Hypothalamus (tissue), 51 donors: ENCODE measurements at places on chromosomes 12 and 14.

DNA sequence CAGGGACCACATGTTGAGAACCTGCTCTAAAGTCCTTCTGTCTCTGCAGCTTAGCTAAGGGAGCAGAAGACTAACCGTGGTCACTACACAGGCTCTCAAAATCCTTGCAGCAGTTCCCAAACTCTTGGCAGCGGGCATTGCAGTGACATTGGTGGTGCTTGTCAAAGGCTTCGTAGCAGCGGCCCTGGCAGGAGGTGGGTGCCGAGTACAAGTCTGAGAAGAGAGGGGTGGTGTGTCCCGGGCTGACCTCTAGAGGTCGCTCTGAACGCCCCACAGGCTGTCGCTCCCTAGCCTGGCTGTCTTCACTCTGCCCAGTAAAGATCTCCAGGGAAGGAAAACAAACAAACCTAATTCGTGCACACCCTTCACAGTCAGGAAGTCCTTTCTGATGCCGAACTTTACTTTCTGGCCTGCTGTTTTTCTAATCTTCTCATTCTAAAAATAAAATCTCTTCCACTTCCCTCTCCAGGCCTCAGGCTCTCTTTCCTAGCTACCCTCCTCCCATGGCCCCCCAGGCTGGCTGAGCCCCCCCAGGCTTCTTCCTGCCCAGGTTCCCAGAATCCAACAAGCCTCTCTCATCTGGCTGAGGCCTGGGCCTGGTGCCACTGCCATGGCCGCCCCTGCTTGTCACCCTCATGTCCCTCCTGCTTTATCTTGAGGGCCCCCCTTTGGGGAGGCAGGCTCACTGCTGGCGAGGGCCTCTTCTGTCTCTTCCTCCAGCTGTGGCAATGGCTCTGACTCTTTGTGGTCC, 7.7 kb downstream of the ENDOU start:
- DNase-seq = peak; percentile 18

DNA sequence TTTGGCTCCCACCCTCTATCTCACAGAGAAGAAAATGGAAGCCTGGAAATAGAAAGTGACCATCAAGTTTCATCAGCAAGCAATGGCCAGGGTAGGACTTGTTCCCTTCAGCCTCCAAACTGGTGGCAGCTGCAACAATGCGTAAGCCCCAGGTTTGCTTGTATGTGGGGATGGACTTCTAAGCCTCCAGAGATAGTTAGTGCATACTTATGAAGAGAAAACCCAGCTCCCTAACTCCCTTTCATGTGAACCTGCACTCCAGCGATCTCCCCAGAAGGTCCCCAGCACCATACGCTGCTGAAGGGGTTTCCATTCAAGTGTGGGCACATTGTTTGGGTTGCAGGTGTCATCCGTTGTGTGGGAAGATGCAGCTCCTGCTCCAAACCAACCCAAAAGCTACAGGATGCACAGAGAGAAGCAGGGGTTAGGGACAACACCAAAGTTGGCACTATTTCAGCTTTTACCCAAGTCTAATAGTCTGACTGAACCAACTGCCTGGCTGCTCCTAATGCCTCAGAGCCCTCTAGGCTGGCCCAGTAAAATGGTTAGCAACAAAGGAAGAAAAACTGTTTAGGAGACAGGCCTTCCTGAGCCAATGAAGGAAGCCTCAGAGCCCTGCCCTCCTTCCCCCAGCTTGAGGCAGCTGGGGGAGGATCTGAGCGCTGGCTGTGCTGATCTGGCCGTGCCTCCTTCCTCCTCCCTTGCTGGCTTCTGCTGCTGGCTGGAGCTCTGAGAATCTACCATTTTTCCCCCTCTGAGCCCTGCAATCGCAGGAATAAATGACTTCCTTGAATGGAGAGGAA, 12.3 kb downstream of the ZFP36L1 start:
- no peak for DNase-seq

- DNase-seq = no peak
These were observed 858.2 kb downstream of the VRK1 start for GRCh38 chr14:97655169-97655948.

DNA sequence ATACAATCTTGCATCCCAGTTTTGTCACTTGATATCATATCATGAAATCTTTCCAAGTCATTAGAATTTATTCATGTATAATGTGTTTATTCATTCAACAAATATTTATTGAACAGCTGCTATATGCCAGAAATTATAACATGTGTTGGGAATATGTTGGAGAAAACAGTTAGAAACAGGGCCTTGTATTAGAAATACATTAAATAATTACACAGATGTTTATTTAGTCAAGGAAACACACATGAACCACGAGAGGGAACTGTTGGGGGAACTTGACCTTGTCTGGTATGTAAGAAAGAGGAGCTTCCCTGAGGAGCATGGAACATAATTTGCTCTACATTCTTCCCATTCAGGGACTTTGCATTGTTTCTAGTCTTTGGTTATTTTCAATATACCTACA, 191.7 kb upstream of the FRMD6 start:
- no peak for DNase-seq

DNA sequence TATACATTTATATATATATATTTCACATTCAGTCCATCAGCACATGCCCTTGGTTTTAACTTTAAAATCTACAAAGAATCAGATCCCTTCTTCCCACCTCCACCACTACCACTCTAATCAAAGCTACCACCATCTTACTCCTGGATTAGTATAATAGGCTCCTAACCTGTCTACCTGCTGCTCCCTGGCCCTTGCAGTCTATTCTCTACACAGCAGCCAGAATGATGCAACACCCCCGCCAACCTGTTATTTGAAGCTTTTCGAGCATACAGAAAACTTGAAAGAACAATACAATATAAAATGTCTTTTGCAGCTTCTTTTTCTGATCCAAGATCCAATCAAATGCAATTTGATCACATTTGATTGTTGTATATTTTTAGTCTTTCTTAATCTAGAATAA, 165.9 kb upstream of the HMGA2 start:
- DNase-seq = no peak

DNA sequence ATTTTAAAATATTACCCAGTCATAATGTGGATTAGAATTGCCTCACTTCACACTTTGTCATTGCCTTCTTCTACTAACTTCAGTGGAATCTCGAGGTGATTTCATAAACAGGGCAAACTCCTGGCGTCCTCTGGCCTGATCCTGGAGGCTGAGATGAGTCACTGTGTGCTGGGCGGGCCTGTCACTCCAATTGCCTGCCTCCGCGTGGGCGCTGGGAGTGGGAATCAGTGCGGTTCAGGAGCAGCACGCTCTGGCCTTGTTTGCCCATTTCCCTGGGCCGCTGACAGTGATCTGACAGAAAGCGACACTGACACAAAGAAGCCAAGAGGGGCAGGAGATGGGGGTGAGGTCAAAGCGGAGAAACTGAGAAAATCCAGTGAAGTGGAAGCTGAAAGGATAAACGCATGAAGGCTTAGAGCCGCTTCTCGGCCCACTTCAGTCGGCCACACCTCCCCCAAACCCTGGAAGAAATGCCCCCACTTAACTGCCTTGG, 29.7 kb downstream of the LGR5 start:
- no peak for DNase-seq

DNA sequence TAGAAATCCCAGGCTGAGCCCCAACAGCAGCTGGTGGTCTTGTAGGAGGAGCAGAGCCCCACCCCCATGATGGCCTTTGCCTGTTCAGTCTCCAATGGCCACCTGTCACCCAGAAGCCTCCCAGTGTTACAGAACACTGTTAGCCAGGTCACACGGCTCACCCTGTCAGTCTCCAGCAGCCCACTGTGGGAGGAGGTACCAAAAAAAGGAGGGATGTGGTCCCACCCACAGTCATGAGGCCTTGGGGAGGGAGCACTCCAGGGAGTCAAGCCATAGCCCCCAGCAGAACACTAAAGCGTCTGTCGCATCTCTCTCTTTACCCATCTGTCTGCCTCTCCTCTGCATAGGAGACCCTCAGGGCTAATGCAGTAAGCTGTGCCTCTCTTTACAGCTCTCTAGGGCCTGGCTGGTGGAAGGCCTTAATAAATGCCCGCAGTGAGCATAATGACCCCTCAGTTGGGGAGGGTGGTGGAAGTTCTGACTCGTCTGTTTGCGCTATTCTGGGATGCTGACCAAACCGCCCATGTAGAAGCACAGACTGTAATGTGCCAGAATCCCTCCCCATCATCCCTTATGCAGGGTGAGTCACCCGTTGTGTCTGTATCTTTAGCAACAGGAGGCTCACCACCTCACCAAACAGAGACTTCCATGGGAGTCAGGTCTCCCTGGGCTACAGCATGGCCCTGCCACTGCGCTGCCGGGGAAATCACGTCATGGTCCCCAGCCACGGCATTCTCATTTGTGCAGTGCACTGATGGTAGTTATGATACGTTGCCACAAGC, 14.6 kb downstream of the C14orf132 start:
- DNase-seq = no peak

GRCh38 chr12:19030603-19031002, 98.9 kb upstream of the PLEKHA5 start:
- DNase-seq = no peak

- no peak for DNase-seq
These were observed 54.7 kb upstream of the JDP2 start for GRCh38 chr14:75373133-75373532.

GRCh38 chr14:85607651-85608081, 77.7 kb downstream of the FLRT2 start:
- no peak for DNase-seq

DNA sequence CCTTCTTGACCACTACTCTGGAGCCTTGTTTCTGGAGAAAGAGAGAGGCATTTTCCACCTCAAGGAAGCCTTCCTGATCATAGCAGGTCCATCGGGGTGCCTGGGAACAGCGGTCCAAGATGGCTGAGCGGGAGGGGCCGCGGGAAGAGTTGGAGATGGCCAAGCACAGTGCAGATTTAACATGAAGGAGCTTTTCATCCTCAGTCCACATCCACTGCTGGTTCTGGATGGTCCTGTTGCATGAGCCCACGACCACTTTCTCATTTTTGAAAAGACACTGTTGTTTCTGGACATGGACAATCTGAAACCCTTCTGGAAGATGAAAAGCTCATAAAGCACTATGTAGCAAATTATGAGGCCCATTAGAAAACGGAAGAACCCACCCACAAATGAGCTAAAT, 1.5 kb downstream of the PTPRB start:
- DNase-seq = no peak
